ENCODE measurements at places on chromosomes 11 and 22.

- DNase-seq: peak; percentile 53
Measured at GRCh38 chr11:65780770-65781151, at the start of gene AP5B1. Gene AP5B1, minus strand, starts transcription at chr11:65780976. Its CDS starts 385 bp downstream, at chr11:65780591.

DNA sequence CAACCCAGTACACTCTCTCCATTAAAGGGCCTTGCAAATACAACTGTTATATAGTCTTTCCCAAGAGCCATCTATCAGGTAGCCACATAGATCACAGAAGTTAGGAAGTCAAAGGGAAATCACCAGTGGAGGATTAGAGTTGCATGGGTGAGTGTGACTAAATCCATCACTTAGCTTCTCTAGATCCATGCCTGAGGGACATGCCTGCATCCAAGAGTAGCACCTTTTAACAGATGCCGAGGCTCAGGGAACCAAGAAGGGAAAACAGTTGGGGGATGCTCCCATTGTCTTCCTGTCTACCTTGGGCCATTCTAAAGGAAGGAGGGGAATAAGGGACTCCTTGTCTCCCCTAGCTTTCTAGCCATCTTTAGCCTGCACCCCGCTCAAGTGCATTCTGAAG is 77.9 kb downstream of the XRRA1 start:
- no peak for DNase-seq

DNA sequence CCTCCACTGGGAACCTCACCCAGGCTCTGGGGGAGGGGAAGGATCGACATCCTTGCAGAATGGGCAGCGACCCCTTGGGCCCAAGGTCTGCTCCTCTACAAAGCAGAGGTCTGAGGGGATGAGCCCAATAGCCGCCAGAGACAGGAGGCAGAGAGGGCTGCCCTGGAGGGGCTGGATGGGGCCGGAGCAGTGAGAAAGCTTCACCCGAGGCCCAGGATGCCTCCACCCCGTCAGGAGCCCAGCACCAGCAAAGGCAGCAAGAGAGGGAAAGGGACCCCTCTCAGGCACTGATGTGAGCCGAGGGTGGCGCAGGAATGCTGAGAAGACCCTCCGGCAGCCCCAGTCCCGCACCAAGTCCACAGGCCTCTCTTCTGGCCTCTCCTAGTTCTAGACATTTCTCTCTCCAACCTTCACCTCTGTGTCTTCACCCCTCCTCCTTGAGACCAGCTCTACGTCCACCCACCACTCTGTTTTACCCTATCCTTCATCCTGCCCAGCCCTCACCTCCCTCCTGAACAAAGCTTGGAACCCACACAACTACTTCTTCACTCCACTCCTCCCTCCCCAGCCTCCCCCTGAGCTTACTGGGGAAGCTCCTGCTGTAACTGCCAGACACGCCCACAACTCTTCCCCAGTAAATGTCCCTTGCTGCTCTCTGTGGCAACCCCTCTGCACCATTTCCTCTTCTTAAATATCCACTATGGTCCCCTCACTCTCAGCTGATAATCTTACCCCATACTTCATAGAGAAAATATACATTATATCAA is 131.9 kb downstream of the MPPED1 start:
- no peak for DNase-seq

DNA sequence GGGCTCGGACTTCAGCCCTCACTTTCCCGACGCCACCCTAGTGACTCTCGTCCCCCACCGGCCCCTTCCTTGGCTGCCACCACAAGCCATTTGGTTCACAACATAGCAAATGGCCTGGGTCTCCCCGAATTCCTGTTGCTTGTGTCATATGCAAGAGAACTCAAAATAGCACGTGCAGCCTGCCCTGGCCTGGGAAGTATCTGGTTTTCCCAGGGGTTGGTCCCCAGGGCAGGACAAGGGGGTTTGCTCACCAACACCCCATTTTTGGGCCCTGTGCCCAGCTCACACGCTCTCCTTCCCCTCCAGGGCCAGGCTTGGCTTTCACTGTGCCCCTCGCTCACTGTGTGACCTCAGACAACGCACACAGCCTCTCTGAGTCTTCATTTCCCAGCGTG is 12.8 kb upstream of the TPCN2 start:
- no peak for DNase-seq

- no peak for DNase-seq
Measured at GRCh38 chr11:61146416-61146815, 14.8 kb downstream of the VPS37C start.

DNA sequence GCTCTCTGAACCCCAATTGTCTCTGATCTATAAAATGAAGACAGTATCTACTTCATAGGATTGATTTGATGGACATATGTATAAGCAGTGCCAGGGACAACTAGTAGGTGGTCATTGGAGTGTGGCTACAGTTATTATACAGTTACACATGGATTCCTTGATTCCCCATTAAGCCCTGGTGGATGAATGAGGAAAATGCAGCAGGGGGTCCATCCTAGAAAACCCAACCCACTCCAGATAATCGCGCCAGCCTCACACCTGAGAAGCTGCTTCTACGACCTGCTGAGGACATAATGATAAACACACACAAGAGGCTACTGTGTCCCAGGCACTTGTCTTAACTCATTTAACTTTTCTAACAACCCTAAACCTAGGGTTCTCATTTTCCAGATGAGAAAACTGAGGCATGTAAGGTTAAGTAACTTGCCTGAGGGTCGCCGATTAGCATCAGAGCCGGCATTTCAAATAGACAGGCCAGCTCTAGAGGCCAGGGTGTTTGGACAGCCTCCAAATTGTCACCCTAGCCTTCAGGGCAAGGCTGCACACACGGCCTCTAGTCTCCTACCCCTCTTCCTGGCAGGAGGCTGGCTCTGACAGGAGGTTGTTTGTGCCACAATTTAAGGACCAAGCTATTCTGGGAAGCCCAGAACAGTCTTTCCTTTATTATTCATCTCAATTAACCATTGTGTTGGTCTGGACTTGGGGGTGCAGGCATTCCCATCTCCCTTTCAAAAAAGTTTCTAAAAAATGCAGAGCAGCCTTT is 3.8 kb upstream of the C11orf91 start:
- DNase-seq: no peak

DNA sequence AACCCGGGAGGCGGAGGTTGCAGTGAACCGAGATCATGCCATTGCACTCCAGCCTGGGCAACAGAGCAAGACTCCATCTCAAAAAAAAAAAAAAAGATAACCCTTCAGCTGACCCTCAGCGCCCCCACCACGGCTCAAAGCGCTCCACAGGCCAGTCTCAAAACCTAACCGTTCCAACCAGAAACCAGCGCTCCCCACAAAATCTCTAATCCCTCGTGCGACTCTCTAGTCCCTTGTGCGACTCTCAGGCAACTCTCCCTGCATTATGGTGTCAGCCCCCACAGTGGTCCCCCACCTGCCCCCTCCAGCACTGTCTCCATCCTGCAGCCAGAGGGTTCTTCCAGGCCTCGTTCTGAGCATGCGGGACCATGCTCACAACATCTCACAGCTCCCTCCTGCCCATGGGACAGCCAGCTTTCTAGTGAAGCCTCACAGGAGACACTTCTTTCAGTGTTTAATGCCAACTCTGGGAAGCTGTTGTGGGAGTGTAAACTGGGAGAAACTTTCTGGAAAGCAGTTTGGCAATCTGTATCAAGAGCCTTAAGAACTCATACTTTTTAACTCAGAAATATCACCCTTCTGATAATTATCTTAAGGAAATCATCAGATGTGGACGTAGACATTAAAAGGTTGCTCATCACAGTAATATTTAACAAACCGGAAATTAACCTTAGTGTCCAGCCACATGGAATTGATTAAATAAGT is 4.2 kb upstream of the RASGRP2 start:
- DNase-seq: no peak

- DNase-seq: no peak
Measured at GRCh38 chr22:27866135-27867084, 52.6 kb downstream of the PITPNB start.

GRCh38 chr11:66847461-66848232 is 4.4 kb downstream of the RCE1 start:
- DNase-seq: no peak

DNA sequence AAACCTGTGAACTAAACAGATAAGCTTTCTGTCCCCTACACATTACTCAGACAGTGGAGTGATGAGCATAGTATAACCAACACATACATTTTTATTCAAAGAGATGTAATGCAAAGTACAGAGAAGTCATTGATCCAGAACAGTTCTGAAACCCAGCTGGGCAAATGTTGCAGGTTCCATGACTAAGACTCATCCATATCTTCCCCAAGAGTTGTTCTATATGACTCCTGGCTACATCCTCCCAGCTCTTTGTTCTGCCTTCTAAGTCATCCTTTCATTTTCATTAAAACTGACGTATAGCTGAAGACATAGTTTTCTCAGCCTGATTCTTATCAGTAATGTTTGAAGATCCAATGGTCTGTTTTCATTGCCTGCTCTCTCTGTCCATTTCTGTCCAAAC is 47.3 kb downstream of the PLAAT5 start:
- DNase-seq: no peak
